ENCODE measurements at places on chromosomes 4 and X. TPM values are rescaled to one million over a fixed set of nuclear protein-coding genes. Genes with fewer than 3 reads are reported as not detected.

DNA sequence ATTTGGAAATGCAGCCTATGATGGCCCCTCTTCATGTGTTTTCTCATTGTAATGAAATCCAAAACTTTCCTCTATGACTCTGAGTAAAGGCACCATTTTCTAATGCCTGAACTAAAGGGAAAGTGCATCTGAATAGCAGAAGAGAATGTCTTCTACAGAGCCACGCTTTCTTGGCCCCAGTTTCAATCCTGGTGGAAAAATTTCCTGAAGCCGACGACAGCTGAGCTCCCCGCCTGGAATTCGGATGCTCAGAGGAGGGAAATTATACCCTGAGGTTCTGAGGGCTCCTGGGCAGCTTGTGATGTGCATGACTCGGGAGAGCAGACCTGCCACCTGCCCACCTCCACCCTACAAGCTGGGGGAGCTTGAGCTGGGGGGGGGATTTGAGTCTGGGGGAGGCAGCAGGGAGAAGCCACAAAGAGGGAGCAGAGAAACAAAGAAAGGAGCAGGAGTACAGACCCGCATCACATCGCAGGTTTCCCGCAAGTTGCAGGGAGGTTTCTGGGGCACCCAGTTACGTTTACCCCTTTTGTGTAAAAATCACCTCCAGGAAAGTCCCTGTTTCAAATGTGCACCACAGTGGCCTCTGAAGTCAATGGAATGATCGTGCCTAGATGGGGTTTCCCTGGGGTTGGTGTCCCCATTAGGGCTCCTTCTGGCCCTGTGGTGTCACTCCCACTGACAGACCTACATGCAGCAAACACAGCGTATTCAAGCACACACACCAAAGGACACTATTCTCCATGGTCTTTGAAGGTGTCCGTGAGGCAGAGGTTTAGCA is 145.6 kb upstream of the RBPJ start:
- DNase-seq: no peak

DNA sequence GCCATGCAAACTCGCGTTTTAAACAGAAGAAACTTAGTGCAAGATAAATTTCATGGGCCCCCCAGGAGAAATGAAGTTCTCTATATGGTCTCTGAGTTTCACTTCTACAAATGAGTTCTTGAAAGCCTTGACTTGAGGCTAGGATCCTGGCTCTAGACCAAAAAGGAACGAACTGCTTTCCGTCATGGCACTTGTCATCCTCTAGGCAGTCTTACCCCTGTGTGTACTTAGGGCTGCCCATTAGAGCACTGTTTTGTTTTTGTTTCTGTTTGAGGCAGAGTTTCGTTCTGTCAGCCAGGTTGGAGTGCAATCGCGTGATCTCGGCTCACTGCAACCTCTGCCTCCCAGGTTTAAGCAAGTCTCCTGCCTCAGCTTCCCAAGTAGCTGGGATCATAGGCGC is 29.0 kb downstream of the RNF4 start:
- DNase-seq: no peak

DNA sequence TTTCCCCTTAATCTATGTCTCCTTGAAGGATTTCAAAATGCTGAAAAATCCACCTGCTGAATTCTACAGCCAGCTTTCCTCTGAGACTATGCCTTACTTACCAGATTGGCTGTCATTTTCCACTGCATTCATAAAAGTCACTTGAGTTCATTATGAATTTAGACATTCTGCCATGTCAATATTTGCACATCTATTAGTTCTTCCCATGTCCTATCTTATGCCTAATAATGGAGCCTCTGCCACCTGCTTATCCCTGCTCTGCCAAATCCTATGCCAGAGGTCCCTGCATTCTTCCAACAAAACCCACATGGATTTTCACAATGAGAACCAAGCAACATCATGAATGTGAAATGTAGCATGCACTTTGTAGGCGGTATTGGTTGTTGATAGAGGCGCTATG is 42.6 kb downstream of the GASK1B start:
- no peak for DNase-seq

- no peak for DNase-seq
These were observed 87.2 kb upstream of the MYOZ2 start for GRCh38 chr4:119048446-119048845.

GRCh38 chrX:48896611-48897011 is 957 bp downstream of the TIMM17B start:
- no peak for DNase-seq

GRCh38 chr4:154329268-154329868 is 162.2 kb downstream of the DCHS2 start:
- DNase-seq: no peak

DNA sequence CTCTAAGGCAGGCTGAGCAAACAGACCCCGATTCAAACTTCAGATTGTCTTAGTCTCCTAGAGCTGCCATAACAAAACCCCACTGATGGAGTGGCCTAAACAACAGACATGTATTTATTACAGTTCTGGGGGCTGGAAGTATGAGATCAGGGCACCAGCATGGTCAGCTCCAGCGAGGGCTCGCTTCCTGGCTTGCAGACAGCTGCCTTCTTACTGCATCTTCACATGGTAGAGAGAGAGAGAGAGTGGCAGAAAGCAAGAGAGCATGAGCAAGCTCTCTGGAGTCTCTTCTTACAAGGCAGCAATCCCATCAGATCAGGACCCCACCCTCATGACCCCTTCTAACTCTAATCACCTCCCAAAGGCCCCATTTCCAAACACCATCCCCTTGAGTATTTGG is 22.3 kb upstream of the SORCS2 start:
- DNase-seq: no peak

Gene CBR4
- polyA plus RNA-seq: 51.6 TPM

Gene RAB41
- polyA plus RNA-seq: 0.66 TPM

Gene FAM47A
- polyA plus RNA-seq: not detected

Gene HSFX1
- 1.6 TPM for polyA plus RNA-seq

Data from left renal pelvis (tissue), 4 donors.